ENCODE measurements at places on chromosomes 12 and 14.

DNA sequence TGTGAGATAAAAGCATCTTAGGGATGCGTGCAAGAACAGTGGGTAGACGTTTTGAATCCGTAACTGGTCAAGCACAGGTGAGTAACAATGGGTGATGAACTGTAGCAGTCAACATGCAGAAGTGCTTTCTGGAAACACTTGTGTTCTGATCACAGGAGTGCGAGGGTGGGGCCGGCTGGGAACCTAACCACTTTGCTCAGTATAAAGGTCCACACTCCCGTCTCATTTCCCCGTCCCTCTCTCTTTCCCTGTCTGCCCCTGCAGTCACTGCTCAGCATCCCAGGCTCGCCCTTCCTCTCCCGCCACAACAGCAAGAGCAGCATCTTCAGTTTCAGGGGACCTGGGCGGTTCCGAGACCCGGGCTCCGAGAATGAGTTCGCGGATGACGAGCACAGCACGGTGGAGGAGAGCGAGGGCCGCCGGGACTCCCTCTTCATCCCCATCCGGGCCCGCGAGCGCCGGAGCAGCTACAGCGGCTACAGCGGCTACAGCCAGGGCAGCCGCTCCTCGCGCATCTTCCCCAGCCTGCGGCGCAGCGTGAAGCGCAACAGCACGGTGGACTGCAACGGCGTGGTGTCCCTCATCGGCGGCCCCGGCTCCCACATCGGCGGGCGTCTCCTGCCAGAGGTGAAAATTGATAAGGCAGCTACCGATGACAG lies 127.1 kb downstream of the FIGNL2 start:
- DNase-seq, result peak; percentile 12

DNA sequence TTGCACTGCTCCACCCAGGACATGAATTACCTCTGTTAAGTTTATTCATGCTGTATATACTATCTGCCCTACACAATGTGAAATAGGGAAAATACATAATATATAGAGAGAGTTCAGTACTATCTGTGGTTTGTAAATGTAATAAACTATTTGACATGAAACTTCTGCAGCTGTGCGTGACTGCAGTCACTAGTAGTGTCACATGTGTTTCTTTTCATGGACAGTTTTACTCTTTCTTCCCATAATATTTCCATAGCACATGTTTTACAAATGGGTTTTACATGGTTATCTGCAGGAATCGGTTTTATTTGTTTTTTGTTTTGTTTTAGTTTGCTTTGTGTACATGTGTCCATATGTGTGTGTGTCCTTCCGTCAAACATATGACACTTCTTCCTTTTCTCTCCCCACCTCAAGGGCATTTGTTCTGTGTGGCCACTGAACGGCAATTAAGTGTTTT lies 1644.1 kb upstream of the FLRT2 start:
- DNase-seq, result no peak

DNA sequence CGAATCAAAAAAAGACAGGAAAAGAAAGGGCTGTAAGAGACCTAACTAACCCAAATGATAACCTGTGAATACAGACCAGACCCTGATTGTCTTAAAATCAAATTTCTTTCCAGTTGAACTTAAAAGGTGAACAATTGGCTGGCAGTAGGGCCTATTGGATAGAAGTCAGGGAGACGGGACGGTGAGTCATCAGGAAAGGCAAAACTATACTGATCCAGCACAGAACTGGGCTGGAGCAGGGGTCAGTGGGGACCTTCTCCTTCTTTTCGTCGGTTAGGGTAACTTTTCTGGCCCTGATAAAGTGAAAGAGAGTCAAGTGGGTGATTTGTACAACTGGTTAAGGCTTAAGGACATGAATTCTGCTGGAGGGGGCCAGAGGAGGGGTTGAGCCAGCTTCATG lies 84.9 kb upstream of the OTX2 start:
- no peak for DNase-seq

DNA sequence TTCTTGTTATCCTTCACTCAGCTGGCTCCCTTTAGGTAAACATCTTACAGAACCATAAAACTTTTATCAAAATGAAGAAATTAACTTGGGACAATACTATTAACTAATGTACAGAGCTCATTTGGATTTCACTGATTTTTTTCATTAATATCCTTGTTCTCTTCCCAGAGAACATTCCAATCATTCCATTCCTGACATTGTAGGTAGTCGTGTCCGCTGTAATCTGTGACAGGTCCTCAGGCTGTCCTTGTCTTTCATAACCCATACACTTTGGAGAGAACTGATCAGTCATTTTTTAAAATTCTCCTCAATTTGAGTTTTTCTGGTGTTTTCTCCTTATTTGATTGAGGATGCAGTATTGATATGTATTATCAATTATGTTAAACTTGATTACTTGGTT lies 916.8 kb downstream of the GALC start:
- no peak for DNase-seq

DNA sequence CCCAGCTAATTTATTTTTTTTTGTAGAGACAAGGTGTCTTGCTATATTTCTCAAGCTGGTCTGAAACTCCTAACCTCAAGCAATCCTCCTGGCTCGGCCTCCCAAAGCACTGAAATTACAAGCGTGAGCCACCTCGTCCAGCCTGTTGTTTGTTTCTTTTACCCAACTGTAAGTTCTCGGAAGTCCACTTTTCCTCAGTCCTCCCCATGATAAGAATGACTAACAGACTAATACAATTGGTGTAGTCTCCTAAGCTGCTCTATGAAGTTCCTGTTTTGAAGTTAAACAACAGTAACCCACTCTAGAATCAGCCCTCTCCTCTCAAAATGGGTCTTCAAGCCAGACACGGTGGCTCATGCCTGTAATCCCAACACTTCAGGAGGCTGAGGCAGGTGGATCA lies 36.5 kb downstream of the HIGD1C start:
- DNase-seq, result no peak

DNA sequence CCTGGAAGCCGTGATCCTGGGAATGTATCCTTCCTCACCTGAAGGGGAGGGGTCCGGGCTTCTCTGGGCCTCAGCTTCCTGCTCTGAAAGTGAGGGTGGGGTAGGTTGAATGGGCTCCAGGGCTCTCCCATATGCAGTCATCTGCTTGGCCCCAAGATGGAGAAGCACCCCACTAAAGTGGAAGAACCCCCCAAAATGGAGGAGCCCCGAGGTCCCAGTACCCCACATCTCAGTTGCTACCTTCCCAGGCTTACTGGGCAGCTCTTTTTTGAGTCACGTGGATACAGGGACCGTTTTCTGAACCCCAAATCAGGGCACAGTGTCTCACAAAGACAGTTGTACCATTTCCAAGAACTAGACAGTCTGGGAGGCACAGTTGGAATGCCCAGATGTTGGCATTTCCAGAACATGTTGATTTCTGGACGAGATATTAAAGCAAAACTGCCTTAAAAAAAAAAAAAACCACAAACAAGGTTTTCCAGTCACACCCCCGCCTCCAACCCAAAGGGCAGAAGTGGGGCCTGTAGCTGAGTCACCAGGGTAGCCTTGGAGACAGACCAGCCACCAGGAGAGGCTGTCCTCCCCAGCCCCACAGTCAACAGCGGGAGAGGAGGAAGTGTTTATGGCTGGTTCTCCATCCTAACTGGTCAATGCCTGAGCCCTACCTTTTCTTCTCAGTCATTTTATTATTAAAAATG lies 12.1 kb downstream of the VASH1 start:
- no peak for DNase-seq

DNA sequence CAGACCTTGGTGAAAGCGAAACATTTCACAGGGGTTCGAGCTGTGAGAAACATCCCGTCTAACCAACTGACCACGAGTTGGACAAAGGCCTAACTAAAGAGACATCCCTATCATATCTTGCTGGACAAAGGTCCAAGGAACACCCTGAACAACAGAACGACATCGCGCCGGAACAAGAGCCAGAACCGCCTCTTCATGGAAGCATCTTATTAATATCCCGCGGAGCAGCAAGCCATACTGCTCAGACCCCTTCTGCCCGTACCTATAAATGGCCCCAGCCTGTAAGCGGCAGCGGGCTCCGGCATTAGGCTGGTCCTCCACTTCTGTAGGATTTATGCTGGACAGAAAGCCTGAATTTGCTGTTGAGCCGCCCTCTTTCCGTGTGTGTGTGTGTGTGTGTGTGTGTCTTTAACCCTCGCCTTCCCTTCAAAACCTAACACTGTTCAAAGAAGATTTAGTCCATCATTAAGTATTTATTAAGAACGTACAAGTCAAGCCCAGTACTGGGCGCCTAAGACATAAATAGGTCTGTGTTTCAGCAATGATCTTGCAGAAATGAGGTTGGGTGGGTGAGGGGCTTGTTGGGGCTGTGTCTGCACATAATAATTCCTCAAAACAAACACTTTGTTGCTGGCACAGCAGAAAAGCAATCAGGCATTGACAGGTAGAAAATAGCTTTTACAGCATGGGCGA lies 1.9 kb downstream of the SLC6A15 start:
- DNase-seq, result no peak

DNA sequence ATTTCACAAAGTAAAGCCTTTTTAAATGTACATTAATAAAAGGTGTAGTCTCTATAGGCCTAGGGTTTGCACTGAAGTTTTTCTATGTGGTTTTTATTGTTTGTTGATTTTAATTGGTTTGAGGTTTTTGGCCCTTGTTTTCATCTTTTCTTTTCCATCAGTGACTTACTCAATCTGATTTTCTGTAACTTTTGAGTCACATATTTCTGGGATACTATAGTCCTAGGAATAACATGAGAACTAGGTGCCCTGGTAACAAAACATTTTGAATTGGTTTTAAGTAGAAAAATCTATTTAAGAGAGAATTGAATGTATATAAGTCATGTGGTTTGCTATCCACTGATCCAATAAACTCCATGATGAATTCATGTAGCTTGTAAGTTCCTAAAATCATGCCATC lies 311.9 kb downstream of the CEP128 start:
- no peak for DNase-seq

DNA sequence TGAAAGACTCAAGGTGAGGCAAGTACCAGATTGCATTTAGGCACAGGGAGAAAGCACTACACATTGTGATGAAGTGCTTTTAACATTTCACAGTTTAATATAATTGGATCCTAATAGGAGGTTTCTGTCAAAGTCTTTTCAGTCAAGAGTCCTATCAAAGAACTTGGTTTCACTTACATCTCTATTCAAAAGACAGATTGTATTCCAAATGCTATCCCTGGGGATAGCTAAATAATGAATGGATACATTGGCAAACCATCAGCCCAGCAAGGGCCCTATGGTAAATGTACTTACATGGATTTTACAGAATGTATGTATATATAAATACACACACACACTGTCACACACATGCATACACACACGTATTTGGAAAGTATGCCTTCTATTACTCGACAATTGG lies 655.5 kb upstream of the FLRT2 start:
- no peak for DNase-seq

DNA sequence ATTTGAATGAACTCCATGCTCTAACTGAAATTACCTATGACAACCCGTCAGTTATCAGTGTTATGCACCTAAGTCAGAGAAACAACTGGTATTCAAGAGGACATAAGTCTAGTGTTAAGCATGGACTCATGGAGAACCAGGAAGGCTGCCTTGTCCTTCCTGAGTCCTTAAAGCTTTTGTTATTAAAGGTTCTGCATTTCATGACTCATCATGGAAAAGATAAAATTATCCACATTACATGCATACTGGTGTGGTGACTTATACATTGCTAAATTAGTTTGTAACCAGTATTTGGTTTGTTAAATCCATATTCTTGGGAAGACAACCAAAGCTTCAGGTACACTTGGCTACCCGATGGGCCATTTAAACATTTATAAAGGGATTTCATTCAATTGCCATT lies 6.5 kb upstream of the OR4E1 start:
- no peak for DNase-seq

GRCh38 chr14:63266106-63266505 lies 52.6 kb downstream of the GPHB5 start:
- no peak for DNase-seq

DNA sequence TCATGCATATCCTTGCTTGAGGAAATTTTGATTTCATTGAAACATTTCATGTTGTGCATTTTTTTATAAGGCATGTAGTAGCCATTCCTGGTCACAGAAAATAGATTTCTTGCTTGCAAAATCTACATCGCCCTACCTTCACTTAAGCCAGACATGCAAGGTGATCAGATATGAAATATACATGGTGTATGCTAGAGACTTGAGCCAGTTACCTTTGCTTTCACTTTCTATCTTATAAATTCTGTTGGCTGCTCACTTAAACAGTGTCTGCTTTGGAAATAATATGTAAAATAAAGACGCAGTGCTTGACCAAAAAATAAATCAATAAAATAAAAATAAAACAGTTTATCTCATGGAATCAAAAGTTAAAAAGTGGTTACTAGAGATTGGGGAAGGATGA lies 136.5 kb downstream of the LRFN5 start:
- DNase-seq, result no peak

GRCh38 chr14:47427629-47428028 lies 247.8 kb downstream of the MDGA2 start:
- DNase-seq, result no peak

GRCh38 chr12:53623548-53624385 lies 2.4 kb downstream of the ATF7 start:
- no peak for DNase-seq

DNA sequence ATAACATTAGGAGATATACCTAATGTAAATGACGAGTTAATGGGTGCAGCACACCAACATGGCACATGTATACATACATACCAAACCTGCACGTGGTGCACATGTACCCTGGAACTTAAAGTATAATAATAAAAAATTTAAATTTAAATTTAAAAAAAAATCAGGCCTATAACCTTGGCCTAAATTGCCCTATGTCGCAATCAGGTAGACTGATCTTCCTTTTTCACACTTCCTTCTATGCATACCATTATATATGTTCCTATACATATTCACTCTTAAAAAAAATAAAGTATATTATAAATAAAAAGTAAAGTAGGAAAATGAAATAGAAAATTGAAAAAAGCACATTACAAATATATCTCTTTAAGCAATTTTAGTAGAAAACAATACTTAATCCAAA lies 117.7 kb upstream of the GARIN2 start:
- DNase-seq, result no peak

GRCh38 chr12:90575995-90576394 lies 379.0 kb downstream of the CCER1 start:
- DNase-seq, result no peak

- DNase-seq, result no peak
Observed at GRCh38 chr14:29587761-29588470, 339.7 kb downstream of the PRKD1 start.

DNA sequence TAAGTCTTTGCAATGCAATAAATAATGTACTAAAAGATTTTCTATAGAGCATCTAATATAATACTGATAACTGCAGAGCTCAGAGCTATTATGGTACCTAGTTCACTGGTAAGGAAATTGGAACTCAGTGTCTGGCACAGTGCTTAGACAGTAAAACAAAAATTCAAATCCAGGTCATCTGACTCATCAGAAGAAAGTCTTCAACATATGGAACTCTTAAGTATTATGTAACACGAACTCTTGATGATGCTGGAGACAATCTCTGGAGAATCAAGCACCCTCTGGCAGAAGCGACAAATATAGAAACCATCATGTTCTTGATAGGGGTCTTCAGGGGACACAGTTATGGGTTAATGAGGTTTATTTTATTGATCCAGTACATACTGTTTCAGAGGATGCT lies 37.3 kb upstream of the TRHDE start:
- DNase-seq, result no peak
